COR-L47 (cell line): ENCODE measurements at places on chromosomes 2 and 18.
A peak's percentile ranks its signal among the peaks of the same experiment; 100 is the strongest.

GRCh38 chr2:128535953-128536352, 217.3 kb upstream of the HS6ST1 start:
- DNase-seq: no peak

- no peak for DNase-seq
These were observed 30.8 kb downstream of the LPIN1 start for GRCh38 chr2:11777066-11777782.

- no peak for DNase-seq
These were observed 971 bp upstream of the FBXO41 start for GRCh38 chr2:73285159-73285739.

GRCh38 chr2:135991861-135992260, 6.4 kb upstream of the DARS1 start:
- no peak for DNase-seq

DNA sequence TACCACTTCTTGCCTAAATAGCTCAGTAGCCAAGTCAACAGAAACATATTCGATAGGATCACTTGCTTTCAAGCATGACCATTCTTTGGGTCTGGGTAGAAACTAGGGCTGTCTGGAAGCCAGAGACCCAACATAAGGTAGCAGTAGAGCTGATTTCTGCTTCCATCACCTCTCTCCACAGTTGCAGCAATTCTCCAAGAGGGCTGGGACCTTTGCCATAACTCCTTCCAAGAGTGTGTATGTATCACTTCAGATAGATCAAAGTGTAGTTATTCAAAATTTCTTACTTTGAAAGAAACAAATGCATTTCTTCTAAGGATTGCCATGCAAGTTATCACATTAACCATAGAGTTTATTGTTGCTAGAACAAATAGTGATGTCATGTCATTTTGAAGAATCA, 172.0 kb upstream of the GALNT5 start:
- DNase-seq: no peak

GRCh38 chr2:60504049-60504448, 49.4 kb downstream of the BCL11A start:
- DNase-seq: no peak

DNA sequence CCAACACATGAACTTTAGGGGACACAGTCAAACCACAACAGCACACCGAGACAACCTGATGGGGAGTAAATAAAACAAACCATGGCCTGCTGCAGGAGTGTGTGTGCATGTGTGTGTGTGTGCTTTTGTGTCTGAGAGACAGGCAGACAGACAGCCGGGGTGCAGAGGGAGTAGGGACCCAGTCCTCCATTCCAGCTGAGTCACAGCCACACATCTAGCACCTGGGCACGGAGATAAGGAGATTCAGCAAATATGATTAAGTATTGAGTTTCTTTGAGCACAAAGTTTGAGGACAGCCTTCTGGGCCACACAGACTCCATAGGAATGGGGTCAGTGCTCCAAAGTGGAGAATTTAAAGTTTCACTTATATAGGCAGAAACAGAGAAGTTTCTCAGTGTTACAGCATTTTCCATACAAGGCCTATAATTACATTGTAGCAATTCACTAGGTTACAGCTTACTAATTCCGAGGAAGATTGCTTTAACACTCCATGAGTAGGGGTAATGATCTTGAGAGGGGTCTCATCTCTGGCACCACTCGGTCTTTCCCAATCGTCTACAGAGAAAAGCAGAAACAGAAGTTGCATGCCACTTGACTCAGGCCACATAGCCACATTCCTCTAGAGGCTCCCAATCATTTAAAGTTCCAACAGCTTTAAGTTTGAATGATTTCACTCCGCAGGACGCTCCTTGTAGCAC, 30.8 kb upstream of the PRLH start:
- DNase-seq: no peak

- peak; percentile 92 for DNase-seq
These were observed 72.4 kb downstream of the ODC1 start for GRCh38 chr2:10375570-10376281.

DNA sequence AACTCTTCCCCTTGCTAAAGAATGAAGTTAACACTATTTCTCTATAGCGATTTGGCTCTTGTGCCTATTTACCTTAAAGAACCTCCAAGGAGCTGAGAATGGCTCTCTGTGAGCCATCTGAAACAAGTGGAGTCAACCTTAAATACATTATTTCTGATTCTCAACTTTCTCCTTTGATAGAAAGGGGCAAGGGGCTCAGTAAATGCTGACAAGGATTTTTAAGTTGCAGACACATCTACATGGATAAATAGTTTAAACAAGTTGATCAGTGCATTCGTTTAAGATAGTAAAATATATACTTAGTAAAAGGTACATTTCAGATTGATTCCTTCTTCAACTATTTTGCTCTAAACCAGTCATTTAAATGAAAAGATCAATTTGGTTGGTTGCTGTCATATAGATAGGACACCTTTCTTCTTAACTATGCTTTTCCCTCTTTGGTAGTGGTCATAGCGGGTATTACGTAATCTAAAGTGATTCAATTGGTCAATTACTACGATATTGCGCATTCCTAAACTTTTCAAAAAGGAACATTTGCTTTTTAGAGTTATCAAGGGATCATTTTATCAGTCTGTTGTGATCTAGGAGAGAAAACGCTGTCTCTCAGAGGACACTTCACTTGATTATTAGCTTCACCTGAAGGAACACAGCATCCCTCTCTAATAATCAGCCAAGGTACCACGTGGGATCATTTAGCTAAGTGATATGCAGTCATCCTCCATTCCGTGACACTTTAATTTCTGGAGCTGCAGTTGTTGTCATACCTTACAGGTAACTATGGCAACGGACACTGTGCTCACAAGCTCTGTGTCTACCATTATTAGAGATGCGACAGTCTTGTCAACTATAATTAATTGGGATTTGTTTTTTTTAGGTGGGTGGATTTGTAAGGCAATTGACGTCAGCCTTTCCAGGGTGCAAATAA, 50.9 kb upstream of the KCNE4 start:
- DNase-seq: peak; percentile 16

DNA sequence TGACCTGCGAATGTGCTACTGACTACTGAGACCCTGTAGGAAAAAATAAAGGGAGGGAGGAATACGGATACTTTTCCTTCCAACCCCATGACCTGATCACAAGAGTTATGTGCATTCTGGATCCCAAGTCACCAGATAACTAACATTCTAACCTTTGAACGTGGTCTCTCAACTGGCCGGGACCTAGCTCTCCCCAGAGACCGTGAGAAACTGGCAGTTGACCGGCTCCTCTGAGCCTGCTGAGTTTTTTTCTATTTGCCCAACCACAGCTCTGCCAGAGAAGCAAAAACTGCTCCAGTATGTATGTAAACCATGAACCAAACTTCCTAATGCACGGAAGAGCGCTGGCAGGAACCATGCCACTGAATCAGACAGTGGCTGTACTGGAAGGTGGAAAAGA, 47.5 kb upstream of the PTMA start:
- no peak for DNase-seq

DNA sequence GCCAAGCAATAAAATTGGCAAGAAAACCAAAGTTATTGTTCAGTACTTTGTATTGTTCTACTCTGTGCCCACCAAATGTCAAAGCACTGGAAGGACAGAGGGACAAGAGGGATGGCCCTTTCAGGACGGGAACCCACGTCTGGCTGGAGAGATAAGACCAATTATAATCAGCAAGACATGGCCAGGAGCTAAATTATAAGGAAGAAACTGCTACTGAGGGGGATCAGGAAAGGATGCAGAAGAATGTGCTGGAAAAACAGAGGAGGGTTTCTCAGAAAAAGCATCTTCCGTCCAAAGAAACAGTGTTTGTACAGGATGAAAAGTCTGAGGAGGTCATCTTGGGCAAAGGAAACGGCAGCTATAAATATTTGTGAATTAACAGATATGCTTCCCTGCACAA, 46.4 kb upstream of the NARS1 start:
- DNase-seq: no peak

DNA sequence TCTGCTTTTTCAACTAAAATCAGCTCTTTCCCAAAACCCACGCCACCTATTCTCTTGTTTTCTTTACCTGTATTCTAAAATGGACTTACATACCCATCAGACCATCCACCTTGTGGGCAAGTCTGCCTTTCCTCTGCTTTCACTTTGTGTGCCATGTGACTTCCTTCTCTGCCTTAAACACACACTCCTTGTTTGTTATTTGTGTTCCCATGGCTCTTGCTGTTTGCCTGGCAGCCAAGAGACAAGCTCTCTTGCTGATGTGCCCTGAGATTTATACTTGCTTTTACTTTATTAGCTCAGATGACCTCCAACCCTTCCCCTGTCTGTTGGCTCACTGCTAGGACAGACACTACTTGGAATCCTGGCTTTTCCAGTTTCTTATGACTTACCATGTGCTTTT, 309.7 kb upstream of the LRRTM4 start:
- DNase-seq: no peak

GRCh38 chr18:28003451-28003850, 173.5 kb downstream of the CDH2 start:
- DNase-seq: no peak

- DNase-seq: no peak
These were observed 8.4 kb downstream of the POMC start for GRCh38 chr2:25159949-25160348.

GRCh38 chr2:240460781-240461431, 25.4 kb downstream of the GPC1 start:
- DNase-seq: no peak

GRCh38 chr2:205931388-205931787, 154.6 kb downstream of the INO80D start:
- DNase-seq: no peak

DNA sequence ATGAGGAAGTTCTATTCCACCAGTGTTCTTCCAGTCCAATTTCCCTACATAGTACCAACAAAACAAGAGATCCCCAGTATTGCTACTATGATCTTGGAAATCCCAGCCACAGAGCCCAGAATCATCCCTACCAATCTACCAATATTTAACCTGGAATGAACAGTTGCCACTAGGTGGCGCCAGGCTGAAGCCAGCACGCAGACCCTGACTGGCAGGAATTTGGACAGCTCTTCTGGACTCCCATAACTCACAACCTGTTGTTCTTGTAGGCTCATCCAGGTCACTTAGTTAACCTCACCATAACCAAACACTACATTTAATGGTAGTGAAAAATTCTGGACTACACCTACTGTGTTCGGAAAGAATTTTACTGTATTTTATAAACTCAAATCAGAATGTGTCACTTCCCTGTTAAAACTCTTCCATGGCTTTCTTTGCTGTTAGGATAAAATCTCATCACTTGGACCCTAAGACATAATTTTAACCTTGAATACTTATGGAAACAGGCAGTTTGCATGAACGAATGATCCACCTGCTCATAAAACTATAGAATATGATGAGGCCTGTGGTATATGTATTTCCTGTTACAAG, 59.8 kb upstream of the SLC38A11 start:
- peak; percentile 65 for DNase-seq

DNA sequence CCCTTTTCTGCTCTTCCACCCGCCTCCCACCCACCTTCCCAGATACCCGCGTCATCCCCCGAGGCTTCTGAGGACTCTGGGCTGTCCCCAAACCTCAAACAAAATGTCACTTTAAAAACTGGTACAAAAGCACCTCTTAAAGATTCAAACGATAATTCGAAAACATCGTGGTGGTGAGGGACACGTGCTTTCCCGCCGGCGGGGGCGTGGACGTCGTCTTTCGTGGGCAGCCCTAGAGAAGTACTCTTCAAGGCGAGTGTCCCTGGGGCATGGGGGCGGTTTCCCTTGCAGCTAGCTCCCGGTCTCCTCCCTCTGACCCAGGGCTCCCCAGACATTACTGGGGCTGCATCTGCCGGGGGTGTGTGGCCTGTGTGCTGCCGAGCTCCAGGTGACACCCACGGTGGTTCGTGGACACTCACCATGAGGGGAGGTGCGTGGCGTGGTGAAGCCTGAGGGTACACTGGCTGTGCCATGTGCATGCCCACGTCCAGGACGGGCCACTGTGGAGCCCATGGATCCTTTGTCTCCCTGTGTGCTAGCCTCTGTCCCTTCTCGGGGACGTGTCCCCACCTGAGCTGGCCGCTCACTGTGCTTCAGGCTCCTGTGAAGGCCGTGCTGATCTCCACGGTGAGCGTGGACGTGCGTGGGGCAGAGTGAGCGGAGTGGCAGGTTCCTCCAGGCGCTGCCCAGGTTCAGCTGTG, 117.8 kb downstream of the NFATC1 start:
- no peak for DNase-seq

DNA sequence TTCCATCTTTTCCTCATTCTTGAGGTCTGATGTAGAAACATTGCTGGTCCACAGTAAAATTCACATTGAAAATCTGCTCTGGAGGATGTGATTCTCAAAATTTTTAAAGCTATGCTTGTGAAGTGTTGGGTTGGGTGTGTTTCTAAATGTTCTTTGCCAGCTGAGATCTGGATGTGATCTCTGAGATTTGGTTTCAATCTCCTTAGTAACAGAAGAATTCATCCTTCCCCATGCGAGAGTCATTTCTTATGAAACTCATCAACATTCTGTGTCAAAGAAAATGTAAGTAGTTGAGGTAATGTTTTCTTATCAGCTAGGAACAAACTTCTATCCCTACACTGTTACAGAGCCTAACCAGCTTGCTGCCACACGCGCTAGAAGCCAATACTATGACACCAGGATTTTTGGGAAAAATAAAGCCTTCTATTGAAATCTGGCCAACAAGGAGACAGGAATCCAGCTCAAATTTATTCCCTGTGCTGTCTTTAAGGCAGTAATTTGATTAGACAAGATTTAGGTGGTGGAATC, 134.9 kb downstream of the PTH2R start:
- no peak for DNase-seq

GRCh38 chr18:63477968-63478367, 1.2 kb downstream of the SERPINB5 start:
- DNase-seq: no peak

- DNase-seq: no peak
These were observed 302.9 kb downstream of the LRRTM1 start for GRCh38 chr2:80001701-80002101.

DNA sequence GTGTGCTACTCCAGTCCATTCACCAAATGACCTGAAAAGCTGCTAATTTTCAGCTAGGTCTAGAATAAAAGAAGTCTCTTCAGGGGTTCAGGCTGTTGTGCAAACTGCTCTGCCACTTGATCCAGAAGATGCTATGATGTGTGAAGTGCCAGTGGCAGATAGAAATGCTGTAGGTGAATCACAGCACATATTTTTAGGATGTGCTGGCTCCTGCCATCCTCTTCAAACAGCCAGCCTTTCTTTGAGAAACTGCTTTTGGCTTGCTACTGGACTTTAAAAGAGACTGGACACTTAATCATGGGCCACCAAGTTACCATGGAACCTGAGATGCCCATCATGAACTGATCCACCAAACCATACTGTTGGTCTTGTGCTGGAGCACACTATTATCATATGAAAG, 322.1 kb downstream of the EN1 start:
- DNase-seq: no peak

- DNase-seq: no peak
These were observed 2.1 kb downstream of the GPBAR1 start for GRCh38 chr2:218262631-218263586.

- no peak for DNase-seq
These were observed 67.9 kb upstream of the PNPT1 start for GRCh38 chr2:55761526-55761925.
